Myocyte (in vitro differentiated cells): ENCODE measurements at places on chromosomes 4 and X.
A peak's percentile ranks its signal among the peaks of the same experiment; 100 is the strongest.

- DNase-seq, result peak; percentile 71
Measured at GRCh38 chr4:38088321-38088720, 128.1 kb downstream of the PTTG2 start.

DNA sequence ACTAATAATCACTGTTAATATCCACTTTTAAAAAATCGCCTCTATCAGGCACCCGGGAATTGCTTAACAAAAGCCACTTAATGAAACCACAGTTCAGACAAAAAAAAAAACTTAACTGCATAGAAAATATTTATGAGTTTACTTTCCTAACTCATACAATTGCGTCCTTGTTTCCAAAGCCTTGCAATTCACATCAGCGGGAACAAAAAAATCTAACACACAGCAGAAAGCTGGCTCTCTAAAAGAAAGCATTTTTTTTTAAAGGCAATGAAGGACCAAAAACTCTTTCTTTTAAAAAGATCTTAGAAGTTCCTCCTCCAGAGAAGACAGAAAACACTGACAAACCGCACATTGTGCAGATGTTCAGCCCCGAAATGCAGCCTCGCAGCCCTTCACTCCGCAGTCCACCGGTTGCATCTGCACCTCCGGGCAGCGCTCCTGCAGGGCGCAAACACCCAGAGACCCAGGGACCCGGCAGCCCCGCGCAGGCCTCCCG lies 812 bp downstream of the FAT1 start:
- DNase-seq, result peak; percentile 48

DNA sequence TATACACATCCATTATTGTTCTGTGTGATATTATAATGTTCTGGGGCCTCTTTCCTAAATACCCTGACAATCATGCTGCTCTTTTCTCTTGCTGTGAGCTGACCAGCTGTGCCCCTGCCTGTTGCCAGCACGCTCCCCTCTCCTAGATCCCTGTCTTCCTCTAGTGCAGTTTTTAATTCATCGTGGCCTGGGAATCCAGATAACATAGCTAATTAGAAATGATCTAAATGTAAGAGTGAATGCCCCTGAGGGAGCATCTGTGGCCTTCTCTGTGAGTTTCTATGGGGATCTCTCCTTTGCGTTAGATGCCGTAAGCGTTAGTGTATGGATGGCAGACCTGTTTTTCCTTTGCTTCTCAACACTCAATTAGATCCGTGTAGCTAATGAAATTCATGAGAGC lies 434.3 kb downstream of the SPRY1 start:
- DNase-seq, result peak; percentile 55

GRCh38 chrX:110722135-110722534 lies 73.5 kb downstream of the CHRDL1 start:
- no peak for DNase-seq

DNA sequence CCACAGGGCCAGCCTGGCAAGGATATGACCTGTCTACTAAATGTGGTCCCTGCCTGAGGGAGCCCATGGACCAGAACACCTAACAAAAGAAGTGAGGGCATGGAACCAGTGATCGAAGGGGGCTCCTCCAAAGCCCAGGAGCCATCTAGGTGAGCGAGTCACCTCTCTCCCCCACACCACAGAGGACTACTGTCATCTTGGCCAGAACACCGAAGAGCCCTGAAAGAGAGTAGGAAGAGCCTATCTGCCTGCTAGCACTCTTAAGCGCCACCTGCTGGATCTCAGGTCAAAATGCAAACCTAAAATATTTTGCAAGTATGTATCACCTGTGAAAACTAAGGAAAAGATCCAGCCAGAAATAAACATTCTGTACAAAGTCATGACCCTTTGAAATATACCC lies 137.9 kb upstream of the ZXDB start:
- peak; percentile 0 for DNase-seq
